Epithelial cell of alveolus of lung (primary cell): ENCODE measurements at places on chromosomes 7 and 10. TPM values are rescaled to one million over a fixed set of nuclear protein-coding genes. Genes with fewer than 3 reads are reported as not detected.

LIPM gene
- total RNA-seq, result not detected in 2 replicates

C7orf57 gene
- total RNA-seq, result under 0.01 TPM in 1 of 2 replicates, not detected in the other

HOXA3 gene
- 8.1 and 9.4 TPM in 2 replicates for total RNA-seq

LRRD1 gene
- 0.26 and 0.56 TPM in 2 replicates for total RNA-seq

DPCD gene
- 36.3 and 40.8 TPM in 2 replicates for total RNA-seq
